Bronchial smooth muscle cell (primary cell): ENCODE measurements at places on chromosomes 7 and 10. TPM values are rescaled to one million over a fixed set of nuclear protein-coding genes. Genes with fewer than 3 reads are reported as not detected.

The ALOX5 gene
- under 0.01 TPM in 1 of 2 replicates, not detected in the other for total RNA-seq

The CREB3L2 gene
- total RNA-seq: 8.4 and 15.1 TPM in 2 replicates

The NODAL gene
- not detected in 2 replicates for total RNA-seq

The ZNF32 gene
- total RNA-seq: 38.9 and 54.1 TPM in 2 replicates

The ZNF804B gene
- total RNA-seq: not detected in 2 replicates

The LBX1 gene
- total RNA-seq: under 0.01 TPM in 1 of 2 replicates, not detected in the other

The NXPH1 gene
- total RNA-seq: not detected in 2 replicates

The ANKRD30A gene
- total RNA-seq: not detected in 2 replicates
